ENCODE measurements at places on chromosomes 2 and 18.

- no peaks in the 10 kb centered on the region for H3K27me3 ChIP-seq
- H3K27ac ChIP-seq = no peak overlapping the region
- no peak overlapping the region for H3K4me3 ChIP-seq
- DNase-seq = peak; percentile 7
- no peaks in the 10 kb centered on the region for H3K36me3 ChIP-seq
Measured at GRCh38 chr2:240627736-240628506, 2.6 kb downstream of the GPR35 start.

- H3K4me1 ChIP-seq = no peaks in the 10 kb centered on the region
- no peak for DNase-seq
- no peak overlapping the region for H3K4me3 ChIP-seq
- no peak overlapping the region for H3K27ac ChIP-seq
Measured at GRCh38 chr2:67389286-67389685, 7.8 kb upstream of the ETAA1 start.

GRCh38 chr2:219401606-219402005 is 13.9 kb upstream of the DNPEP start:
- H3K27me3 ChIP-seq = peaks cover 18% of the 10 kb centered on the region
- H3K4me3 ChIP-seq = no peak overlapping the region
- no peak overlapping the region for H3K27ac ChIP-seq
- no peaks in the 10 kb centered on the region for H3K4me1 ChIP-seq
- H3K36me3 ChIP-seq = no peaks in the 10 kb centered on the region

DNA sequence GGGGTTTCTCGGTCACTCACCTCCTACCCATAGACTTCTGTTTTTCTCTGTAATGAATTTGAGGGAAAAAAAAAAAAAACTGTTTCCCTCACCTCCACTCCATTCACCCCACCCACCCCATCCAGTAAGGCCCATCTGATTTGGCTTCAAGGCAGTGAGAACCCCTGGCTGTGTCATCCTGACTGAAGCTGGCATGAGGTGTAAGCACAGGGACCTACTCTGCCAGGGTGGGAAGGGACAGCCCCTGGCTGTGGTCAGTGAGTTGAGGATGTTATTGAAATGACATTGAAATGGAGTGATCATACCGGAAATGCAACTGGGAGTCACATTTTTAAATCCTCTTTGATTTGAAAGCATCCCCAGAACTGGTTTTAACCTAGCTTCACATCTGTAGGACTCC is 19.1 kb upstream of the BCL2L11 start:
- no peaks in the 10 kb centered on the region for H3K36me3 ChIP-seq
- peaks cover 10% of the 10 kb centered on the region for H3K4me1 ChIP-seq
- DNase-seq = no peak
- H3K27me3 ChIP-seq = peaks cover 3% of the 10 kb centered on the region
- no peak overlapping the region for H3K27ac ChIP-seq

DNA sequence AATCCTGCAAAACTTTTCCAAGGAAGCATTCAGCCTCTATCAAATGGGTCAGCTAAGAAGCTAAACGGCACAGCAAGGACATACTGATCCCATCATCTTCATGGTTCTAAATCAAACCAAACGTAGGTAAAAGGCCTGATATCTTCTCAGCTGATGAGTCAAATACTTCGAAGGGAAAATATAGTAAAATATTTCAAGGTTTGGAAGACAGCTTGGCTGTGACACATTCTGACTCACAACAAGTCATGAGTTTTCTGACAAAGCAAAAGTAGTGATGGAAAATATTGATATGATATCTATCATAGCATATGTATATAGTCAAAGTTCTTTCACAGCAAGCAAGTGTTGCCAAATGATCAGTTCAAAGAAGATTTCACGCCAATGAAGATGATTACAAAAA is 31.5 kb downstream of the DOCK10 start:
- no peak for DNase-seq
- no peaks in the 10 kb centered on the region for H3K36me3 ChIP-seq
- H3K4me1 ChIP-seq = peaks cover 55% of the 10 kb centered on the region
- H3K27me3 ChIP-seq = no peaks in the 10 kb centered on the region
- peak overlapping the region; percentile 0 for H3K27ac ChIP-seq

- peaks cover 13% of the 10 kb centered on the region for H3K27me3 ChIP-seq
- DNase-seq = no peak
- no peaks in the 10 kb centered on the region for H3K4me1 ChIP-seq
- H3K36me3 ChIP-seq = no peaks in the 10 kb centered on the region
- no peak overlapping the region for H3K4me3 ChIP-seq
Measured at GRCh38 chr2:111946294-111947114, 48.1 kb downstream of the MERTK start.

- no peaks in the 10 kb centered on the region for H3K27me3 ChIP-seq
- no peaks in the 10 kb centered on the region for H3K36me3 ChIP-seq
- H3K4me3 ChIP-seq = no peak overlapping the region
- no peak for DNase-seq
Measured at GRCh38 chr2:35598310-35598709, 757.3 kb upstream of the CRIM1 start.

DNA sequence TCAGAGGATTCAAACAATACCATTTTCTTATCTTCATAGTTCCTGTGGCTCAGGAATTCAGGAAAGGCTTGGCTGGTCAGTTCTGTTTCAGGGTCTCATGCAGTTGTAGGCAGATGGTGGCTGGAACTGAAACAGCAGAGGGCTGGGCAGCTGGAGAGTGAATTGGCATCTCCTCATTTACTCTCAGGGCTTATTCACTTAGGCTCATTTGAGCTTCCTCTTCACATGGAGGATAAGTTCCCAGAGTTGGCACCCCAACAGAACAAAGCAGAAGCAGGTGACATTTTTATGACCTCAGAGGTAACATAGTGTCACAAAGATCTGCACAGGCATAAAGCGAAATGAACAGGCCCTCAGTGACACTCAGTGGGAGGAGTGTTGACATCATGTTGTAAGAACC is 66.1 kb downstream of the RBBP8 start:
- no peaks in the 10 kb centered on the region for H3K4me1 ChIP-seq
- no peak overlapping the region for H3K27ac ChIP-seq

DNA sequence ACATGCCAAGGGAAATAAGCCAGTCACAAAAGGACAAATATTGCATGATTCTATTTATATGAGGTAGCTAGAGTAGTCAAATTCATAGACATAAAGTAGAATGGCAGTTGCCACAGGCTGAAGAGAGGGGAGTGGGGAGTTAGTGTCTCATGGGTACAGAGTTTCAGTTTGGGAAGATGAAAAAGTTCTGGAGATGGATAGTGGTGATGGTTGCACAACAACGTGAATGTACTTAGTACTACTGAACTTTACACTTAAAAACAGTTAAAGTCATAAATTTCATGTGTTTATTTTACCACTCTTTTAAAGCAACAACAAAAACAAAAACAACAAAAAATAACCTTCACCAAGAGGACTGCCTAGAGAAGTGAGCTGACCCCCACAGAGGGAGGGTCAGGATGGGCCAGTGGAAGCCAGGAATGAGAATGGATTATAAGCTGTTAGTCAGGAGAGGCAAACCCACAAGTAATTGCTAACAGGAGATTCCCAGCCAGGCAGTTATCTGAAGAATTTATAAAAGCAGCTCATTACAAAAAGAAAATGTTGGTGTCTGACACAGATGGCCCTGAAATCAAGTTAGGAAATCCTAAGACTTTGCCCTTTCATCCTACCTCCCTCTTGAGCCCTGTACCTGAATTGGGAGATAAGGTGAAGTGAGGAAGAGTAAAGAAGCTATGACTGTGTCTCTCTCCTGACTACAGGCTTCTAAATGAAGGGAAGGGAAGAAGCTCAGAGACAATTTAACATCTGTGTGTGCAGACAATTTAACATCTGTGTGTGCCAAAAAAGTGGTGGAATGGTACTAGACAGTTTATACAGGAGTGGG is 263.4 kb downstream of the PDE11A start:
- no peak overlapping the region for H3K4me3 ChIP-seq
- H3K4me1 ChIP-seq = no peaks in the 10 kb centered on the region
- no peak for DNase-seq
